Fibroblast of skin of scalp (primary cell): ENCODE measurements at places on chromosomes 7 and 10.

DNA sequence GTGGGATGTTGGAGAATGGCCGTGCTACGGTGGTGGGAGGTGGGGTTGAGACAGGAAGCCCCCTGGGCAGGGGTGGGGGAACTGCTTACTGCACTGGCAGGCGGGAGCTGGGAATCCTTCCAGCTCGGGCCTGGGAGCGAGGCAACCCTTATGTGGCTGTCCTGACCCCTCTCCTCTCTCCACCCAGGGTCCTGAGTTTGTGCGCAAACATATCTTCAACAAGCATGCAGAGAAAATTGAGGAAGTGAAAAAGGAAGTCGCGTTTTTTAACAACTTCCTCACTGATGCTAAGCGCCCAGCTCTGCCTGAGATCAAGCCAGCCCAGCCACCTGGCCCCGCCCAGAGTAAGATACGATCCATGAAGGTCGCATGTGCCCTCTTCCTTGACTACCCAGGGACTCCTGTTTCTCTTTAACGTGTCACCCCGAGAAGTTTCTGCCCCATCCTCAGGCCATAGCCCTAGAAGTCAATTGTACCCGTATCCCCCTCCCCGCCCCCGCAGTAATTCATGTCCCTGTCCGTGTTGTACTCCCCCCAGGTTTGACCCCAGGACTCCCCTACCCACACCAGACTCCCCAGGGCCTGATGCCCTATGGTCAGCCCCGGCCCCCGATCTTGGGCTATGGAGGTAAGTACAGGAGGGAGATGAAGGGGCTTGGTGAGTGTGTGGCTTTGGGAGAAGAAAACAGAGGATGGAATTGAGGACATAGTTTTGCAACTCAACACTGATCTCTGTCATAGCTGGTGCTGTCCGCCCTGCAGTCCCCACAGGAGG is 1.8 kb downstream of the UFSP1 start:
- no peak for DNase-seq

DNA sequence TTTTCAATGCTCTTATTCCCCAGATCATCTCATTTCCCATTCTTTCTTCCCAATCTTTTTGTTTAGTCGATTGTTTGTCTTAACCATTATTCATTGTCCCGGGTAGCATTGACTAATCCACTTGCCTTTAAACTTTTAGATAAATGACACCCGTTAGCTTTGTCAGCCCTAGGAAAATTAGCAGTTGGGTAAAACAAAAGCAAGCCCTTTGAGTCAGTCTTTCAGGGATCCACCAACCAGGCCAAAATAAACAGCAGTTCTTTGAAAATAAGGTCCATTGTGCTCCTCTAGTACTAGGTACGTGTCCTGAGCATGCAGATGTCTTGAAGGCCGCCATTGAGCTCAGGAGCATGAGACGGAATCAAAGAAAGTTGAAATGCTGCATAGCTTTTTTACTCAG is 369.7 kb upstream of the MYO3A start:
- no peak for DNase-seq

DNA sequence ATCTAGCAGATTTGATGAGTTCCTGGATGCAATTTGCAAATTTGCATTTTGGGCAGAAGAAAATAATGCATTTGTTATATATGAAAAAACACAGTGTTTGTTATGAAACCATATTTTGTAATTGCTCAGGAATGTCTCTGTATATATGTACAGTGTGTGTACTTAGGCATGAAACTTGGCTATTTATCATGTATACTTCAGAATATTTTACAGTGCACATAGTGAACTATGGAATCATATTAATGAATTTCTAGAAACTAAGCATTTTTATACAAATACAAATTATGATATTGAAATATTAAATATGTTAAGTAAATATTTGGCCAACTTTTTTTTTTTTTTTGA is 107.5 kb downstream of the TWIST1 start:
- no peak for DNase-seq

DNA sequence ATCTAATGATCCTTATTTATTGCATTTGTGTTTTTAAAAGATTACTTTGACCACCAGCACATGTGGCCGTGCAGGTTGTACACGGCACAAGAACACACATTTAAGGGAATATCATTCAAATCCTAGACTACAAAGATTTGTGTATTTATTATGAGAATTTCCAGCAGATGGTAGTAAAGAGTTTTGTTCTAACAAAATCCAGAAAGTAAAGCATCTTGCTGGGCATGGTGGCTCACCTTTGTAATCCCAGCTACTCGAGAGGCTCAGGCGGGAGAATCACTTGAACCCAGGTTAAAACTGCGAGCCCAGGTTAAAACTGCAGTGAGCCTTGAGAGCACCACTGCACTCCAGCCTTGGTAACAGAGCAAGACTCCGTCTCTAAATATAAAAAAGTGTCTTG is 31.5 kb downstream of the MACROH2A2 start:
- DNase-seq, result no peak

- no peak for DNase-seq
Measured at GRCh38 chr7:52197221-52197620, 838.2 kb upstream of the POM121L12 start.

DNA sequence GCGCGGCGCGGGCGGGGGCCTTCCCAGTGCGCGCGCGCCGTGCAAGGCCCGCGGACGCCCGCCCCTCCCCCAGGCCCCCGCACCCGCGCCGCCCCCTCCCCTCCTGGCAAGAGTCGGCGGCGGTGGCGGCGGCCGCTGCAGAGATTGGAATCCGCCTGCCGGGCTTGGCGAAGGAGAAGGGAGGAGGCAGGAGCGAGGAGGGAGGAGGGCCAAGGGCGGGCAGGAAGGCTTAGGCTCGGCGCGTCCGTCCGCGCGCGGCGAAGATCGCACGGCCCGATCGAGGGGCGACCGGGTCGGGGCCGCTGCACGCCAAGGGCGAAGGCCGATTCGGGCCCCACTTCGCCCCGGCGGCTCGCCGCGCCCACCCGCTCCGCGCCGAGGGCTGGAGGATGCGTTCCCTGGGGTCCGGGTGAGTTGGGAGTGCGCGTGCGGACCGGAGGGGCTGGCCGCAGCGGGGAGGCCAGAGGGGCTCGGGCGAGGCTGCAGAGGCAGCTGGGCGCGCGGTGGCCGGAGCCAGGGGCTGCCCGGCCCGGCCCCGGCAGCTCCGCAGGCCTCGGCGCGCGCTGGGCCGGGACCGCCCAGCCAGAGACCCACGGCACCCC is at the start of gene BMPR1A:
Gene BMPR1A, plus strand, starts transcription at position 109 of the 602 bp plus-strand sequence. CDS start 119,400 bp downstream, outside the sequence.
- DNase-seq, result peak; percentile 95

- DNase-seq, result no peak
Measured at GRCh38 chr7:30278849-30279652, 5.3 kb upstream of the ZNRF2 start.

- no peak for DNase-seq
Measured at GRCh38 chr10:35870665-35871310, 228.7 kb upstream of the FZD8 start.

GRCh38 chr10:65470986-65471385 is 1454.8 kb upstream of the LRRTM3 start:
- DNase-seq, result no peak

DNA sequence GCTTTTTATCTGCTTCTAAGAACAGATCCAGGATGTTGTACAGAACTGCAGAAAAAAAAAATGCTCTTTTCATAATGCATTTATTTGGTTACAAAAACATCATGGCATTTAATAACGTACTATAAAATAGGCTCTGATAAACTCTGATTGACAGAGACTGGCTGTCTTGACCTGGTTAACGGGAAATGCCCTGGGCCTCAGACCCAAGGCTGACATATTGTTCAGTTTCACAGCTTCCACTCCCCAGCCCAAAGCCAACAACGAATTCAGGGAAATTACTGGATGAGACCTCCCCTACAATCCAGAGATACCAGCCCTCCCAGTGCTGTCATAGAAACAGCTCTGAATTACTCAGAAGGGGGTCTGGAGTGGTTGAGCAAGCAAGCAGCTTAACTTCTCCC is 260.1 kb downstream of the CREB5 start:
- DNase-seq, result peak; percentile 15
